Type B pancreatic cell (in vitro differentiated cells): ENCODE measurements at places on chromosomes 13 and 19.

DNA sequence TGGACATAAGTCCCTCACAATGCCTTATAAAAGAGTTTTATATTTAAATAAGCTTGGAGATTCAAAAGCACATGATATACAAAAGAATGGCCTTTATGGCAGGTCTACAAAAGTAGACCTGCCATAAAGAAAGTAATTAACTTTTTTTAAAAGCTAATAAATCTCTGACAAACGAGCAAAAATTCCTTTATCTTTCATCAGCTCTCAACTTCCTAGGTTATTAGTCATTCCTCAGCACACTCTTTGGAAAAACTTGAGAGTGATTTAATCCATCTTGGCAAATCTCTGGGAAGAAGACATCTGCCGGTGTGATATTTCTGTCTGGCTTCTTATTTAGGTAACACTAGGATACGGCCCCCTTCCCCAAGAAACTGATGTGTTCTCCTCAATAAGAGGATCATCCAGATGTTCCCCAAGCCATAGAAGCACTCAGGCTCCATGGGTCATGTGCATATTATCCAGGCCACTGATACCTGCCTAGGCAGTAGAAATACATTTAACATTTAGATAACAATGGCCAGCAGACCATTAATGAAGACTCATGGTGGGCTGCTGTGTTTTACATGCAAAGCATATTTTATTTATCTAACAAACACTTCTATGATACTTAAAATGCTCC lies 372.7 kb downstream of the LIG4 start:
- DNase-seq, result no peak

GRCh38 chr19:14470031-14470876 lies 4.9 kb downstream of the PTGER1 start:
- no peak for DNase-seq

GRCh38 chr13:48429886-48430285 lies 17.0 kb upstream of the LPAR6 start:
- DNase-seq, result no peak

- no peak for DNase-seq
Measured at GRCh38 chr19:32896516-32897214, 27.1 kb upstream of the SLC7A9 start.

GRCh38 chr19:48509467-48510194 lies 2.0 kb downstream of the LMTK3 start:
- DNase-seq, result no peak

DNA sequence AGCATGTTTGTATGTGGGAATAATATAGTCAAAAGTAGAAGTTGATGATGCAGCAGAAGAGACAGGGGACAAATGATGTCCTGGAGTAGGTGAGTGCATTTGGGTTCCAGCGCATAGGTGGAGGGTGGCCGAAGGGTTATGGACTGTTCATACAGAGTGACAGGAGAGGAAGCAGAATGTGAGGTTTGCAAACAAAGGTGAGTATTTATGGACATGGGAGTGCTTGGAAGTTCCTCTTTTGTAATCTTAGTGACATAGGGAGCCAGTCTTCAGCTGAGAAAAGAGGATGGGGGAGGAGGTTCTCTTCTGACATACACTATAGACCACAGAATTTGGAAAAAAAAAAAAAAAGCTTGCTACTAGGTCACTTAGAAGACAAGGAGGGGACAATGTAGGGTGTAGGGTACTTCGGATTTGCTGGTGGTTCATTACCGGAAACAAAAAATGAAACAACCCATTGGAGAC lies 331.6 kb downstream of the DLEU7 start:
- no peak for DNase-seq

GRCh38 chr13:64855506-64855905 lies 2374.6 kb downstream of the PCDH9 start:
- no peak for DNase-seq

- DNase-seq, result no peak
Measured at GRCh38 chr19:35879068-35879467, 10.7 kb downstream of the APLP1 start.

DNA sequence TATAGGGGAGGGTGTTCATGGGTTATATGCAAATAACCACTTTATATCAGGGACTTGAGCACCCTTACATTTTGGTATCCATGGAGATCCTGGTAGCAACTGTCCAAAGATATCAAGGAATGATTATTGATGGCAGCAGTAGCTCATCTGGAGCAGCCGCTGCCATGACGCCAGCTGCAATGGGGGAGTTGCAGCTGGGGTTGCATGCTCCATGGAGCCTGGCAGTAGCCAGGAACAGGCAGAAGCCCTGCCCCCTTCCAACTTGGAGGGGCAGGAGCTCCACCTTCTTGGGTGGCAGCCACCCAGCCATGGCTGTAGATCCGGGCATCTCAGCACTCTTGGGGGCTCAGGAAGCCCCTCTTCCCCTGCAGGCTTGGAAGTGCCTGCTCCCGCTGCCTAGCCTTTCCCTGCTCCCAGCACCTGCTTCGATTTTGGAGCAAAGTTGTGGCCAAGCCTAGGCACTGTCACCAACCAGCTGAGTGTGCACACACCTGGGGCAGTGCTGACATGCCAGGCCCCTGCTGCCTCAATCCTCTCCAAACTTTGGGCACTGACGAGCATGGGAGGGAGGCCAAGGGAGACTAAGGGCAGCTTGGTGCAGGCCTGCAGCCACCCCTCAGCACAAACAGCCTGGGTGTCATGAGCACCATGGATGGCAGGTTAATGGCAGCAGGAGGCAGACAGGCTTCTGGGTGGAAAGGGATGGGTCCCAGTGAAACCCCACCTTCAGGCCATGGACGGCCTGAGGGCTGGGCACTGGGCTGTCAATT lies 235.6 kb upstream of the CSNK1A1L start:
- DNase-seq, result no peak

GRCh38 chr19:7638802-7639465 lies 2.0 kb downstream of the STXBP2 start:
- no peak for DNase-seq

GRCh38 chr13:102237230-102237629 lies 164.6 kb downstream of the FGF14 start:
- DNase-seq, result no peak

DNA sequence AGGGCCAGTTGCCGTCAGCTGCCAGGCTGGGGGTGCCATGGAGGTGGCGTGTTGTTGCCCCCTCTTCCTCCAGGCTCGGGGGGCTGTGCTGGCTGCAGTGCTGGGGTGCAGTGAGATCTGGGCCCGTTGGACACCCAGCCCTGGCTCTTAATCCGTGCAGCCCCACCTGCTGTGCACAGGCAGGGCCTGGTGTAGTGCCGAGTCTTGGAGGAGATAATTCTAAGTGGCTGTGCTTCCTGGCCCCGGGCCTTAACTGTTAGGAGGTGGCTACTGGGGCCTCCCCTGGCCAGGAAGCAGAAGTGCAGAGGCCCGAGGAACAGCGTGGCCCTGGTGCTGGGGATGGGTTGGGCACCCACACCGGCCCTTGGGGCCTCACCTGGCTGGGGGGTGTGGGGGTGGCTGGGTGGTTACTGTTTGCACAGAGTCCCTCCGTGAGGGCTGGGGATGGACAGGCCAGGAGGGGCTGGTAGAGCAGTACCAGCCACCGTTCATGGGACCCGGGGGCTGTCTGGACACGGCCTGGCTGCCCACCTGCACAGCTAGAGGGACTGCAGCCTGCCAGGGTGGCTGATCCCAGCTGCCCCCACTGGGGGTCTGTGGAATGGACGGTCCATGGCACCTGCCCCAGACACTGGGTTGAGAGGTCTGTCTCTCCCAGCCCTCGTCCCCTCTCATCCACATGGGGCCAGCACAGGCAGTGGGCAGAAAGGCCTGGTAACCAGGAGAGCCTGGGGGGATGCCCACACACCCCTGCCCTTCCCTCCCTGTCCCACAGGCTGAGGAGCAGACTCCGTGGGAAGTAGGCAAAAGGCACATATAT lies 3.3 kb downstream of the GPX4 start:
- no peak for DNase-seq
